Activated naive CD4-positive, alpha-beta T cell (primary cell): ENCODE measurements at places on chromosomes 12 and 14.
A peak's percentile ranks its signal among the peaks of the same experiment; 100 is the strongest.

DNA sequence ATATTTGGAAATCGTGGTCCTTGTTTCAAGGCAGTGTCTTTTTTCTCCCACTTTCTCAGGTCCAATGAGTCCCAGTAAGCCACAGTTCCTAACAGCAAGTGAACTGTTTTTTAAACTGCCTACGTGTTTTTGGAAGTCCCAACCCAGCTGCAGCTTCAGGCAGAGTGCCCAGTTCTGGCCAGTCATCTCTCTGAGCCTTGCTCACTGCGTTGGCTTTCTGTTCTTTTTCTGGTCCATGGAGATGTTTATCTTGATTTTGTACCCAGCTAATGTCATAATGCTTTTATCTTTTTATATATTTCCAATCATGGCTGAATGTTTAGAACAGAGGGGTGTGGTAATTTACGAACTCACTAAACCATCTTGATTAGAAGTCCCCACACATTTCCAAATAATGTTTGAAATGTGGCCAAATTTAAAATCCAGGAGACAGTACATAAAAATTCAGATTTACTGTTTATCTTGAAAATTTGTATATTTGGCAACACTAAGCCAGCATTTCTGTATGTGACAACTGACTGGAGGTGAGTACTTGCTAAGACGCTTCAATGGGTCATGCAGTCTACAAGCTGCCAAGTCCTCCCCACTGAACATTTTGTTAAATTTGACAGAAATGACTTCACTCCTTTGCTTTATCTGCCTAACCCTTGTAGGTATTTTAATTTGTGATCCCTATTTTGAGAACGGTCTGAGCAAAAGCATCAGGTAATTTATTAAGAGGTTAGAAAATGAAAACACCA lies 46.1 kb upstream of the OTOGL start:
- no peak for DNase-seq

GRCh38 chr12:64056741-64057140 lies 165.4 kb downstream of the KICS2 start:
- DNase-seq = no peak

GRCh38 chr14:76767681-76768656 lies 6.7 kb downstream of the VASH1 start:
- DNase-seq = peak; percentile 24

GRCh38 chr12:43841253-43841652 lies 5.4 kb downstream of the TMEM117 start:
- DNase-seq = no peak

DNA sequence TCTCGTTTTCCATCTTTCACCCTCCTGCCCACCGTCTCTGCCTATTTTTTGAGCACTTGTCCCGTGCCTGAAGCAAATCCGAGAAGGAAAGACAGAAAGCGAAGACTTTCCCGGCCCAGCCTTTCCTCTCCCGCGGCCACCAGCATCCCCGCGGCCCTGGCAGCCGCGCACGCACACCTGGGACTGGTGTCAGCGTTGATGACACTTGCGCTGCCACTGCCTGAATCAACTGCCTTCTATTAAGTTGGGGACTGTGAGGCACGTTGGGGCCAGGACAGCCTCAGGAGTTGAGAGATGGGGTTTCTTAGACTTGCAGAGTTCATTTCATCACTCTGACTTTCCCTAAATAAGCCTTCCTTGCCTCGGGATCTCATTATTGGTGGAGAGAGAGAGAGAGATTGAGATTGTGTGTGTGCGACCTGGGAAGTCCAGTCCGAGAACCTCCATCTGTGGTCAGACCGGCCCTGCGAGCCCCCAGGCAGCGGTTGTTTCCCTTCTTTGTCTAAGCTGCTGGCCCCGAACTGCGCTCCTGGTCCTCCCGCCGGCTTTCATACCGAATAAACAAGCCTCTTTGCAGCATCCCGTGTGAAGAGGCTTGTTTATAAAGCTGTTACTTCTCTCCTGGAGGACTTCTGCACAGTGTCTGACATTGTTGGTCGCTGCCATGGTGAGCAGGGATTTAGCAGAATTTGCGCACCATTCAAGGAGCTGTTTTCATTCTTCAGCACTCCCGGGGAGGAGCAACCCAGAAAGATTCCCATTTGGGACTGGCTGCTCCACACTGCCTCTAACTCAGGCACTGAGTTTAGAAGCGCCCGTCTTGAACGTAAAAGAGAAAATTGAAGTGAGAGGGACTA lies 1.5 kb downstream of the PDZRN4 start:
- DNase-seq = no peak

- no peak for DNase-seq
These were observed 7.8 kb upstream of the PLXNC1 start for GRCh38 chr12:94140556-94140955.

GRCh38 chr12:115354007-115354890 lies 670.3 kb upstream of the TBX3 start:
- DNase-seq = no peak

GRCh38 chr14:88069677-88070076 lies 64.7 kb downstream of the GPR65 start:
- no peak for DNase-seq

DNA sequence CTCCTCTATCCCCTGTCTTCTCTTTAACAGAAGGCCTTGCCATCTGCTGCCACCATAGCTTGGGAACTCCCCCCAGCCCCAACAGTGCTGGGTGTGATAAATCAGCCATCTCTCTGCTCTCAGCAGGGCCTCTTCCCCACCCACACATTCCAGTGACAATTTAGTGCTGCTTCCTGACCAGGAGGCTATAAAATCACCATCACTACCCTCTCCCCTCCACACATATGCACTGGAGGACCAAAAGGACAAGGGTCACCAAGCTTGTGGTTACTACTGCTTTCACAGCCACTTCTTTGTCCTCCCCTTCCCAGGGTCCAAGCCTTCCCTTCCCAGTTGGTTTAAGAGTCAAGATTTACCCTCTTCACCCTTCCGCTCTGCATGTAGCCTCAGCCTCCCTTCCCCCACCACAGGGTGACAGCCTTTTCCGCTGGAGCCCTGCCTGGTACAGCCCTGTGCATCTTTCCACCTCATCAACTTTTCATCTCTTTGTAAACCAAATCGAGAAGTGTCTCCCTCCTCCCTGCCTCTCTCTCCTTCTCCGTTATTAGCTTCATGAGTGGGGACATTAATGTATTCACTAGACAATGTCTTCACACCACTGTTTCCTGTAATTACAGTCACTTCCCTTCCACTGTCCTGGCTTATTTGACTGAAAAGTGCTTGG lies 9.4 kb downstream of the PSMB5 start:
- no peak for DNase-seq

GRCh38 chr12:1185460-1186182 lies 194.6 kb downstream of the ERC1 start:
- no peak for DNase-seq

- no peak for DNase-seq
These were observed 112.8 kb upstream of the PELI2 start for GRCh38 chr14:56005191-56006053.

- DNase-seq = no peak
These were observed 59.6 kb downstream of the ANAPC7 start for GRCh38 chr12:110343736-110344555.
